ENCODE measurements at places on chromosomes 13 and 19. TPM values are rescaled to one million over a fixed set of nuclear protein-coding genes. Genes with fewer than 3 reads are reported as not detected.
A peak's percentile ranks its signal among the peaks of the same experiment; 100 is the strongest.

- no peaks in the 10 kb centered on the region for H3K36me3 ChIP-seq
- H3K27me3 ChIP-seq, result no peaks in the 10 kb centered on the region
- peaks cover 41% of the 10 kb centered on the region for H3K4me1 ChIP-seq
Measured at GRCh38 chr13:32134241-32135055, 102.9 kb downstream of the FRY start.

DNA sequence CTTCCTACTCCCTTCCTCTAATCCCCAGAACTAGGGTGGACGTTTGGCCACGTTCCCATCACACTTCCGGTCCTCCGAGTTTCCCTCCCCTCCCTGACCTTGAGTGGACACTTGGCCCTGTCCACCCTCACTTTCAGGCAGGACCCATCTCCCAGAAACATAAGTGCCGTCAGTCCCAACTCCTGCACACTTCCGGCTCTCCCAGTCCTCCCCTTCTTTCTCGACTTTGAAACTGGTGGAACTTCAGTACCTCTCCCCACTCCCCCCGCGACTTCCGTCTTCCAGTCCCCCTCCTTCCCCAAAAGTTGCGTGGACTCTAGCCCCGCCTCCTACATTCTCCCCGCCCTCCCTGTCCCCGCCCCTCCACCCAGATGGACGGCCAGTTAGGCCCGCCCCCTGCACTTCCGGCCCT, 278 bp upstream of the ZNF274 start:
- peak overlapping the region; percentile 97 for H3K27ac ChIP-seq
- H3K27me3 ChIP-seq, result no peaks in the 10 kb centered on the region
- peak; percentile 95 for DNase-seq

Gene CAPN12
- not detected for total RNA-seq

Gene REXO1
- total RNA-seq, result 17.7 TPM

Gene USHBP1
- total RNA-seq, result not detected
